ENCODE measurements at places on chromosomes 1 and 21. TPM values are rescaled to one million over a fixed set of nuclear protein-coding genes. Genes with fewer than 3 reads are reported as not detected.

Gene TAS1R1
- total RNA-seq, result not detected

Gene LCE1C
- not detected for total RNA-seq

Gene ITLN1
- total RNA-seq, result 7,953 TPM

Gene PCP4
- 4.0 TPM for total RNA-seq

Gene RIIAD1
- total RNA-seq, result not detected

Gene IGFN1
- not detected for total RNA-seq

Gene REN
- 2.8 TPM for total RNA-seq

Gene UQCRH
- total RNA-seq, result 609 TPM

Gene AADACL3
- not detected for total RNA-seq

DNA sequence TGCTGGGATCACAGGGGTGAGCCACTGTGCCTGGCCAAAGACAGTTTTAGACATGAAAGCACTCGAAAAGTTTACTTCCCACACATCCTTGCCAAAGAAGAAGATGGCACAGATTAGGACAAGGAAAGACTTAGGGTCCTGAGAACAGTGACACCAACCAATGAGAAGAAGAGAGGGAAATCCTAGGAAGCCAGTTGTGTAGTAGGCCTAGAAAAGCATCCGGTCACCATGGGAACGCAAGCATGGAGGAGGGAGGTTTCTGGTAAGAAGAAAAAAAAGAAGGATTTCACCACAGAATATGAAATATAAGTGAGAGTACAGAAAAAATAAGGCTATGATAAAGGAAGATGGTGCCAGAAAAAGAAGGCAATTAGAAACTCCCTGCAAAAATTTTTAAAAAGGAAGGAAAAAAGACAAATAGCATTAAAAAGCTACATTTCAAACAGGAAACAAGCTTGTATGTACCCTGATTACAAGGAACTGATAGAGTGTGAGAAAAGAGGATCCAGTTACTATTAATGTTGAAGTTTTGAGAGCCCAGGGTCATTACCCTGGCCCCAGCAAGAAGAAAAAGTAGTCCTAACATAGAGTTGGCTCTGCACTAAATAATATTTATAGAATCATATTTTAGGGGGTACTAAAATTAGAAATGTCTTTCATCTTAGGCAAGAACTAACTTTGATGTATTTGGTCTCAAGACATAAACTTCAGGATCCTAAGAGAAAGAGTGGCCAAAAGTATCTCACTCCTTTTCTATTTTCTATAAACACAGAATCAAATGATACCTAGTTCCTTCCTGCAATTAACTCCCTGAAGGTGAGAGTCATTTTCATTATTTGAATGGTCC is 16.1 kb downstream of the DIPK1A start:
- no peak for DNase-seq

- DNase-seq, result no peak
Observed at GRCh38 chr1:11650331-11650991, 3.8 kb downstream of the FBXO2 start.

DNA sequence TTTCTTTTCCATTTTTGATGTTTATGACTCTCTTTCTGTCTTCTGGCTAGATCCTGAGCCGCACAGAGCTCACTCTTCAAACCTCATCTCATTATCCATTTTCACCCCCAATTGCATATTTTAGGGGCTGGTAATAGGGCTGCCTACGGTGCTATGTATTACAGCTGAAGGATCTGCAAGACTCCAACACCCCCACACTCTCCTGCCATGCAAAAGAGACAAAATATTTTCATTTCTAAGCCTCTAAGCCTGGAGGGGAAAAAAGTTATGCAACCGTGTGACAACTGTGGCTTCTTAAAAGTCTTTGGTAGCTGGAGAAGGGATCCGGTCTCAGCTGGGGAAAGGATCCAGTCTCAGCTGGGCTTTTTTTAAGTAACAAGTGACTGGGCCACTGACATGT is 311.6 kb downstream of the NPHP4 start:
- DNase-seq, result no peak

GRCh38 chr1:151970626-151971025 is 23.0 kb downstream of the S100A10 start:
- no peak for DNase-seq

- no peak for DNase-seq
Observed at GRCh38 chr1:248183996-248184395, 9.4 kb downstream of the OR2M2 start.

- no peak for DNase-seq
Observed at GRCh38 chr1:88698140-88698539, 14.1 kb downstream of the PKN2 start.

DNA sequence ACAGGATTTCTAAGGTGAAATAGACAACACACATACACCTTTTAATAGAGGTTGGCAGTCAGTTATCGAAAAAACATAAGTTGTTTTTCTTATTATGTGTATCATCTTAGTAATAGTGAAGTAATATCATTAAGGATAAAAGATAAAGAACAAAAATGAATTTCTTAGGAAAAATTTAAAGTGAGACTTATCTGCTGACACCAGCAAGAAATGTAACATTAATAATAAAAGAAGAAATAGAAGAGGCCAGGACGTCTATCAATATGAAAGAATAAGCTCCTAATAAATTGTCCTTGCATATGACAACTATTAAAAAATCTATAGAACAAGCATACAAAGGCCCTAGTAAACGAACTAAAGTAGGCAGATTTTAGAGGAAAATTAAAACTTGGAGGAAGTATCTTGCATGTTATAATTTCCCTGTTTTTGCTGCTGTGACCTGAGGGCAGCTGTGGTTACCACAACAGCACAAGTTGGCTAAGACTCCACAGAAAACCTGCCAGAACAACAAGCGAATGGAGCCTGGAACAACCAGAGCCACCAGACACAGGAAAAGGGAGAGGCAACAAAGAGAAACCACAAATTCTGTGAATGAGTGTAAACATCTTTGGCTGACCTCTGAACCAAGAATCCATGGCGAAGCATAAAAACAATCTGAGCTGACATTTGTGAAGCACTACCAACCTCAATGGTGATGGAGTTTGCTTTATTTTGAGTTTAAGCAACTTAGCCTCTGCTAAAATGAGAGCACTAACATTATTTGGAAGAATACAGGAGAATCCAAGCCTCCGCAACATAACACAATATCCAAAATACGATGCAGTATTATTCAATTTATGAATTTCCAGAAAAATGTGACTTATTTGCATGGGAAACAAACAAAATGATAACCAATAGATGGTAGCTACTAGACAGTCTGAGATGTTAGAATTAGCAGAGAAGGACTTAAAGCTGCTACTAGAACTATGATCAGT is 207.5 kb downstream of the KCNT2 start:
- no peak for DNase-seq

DNA sequence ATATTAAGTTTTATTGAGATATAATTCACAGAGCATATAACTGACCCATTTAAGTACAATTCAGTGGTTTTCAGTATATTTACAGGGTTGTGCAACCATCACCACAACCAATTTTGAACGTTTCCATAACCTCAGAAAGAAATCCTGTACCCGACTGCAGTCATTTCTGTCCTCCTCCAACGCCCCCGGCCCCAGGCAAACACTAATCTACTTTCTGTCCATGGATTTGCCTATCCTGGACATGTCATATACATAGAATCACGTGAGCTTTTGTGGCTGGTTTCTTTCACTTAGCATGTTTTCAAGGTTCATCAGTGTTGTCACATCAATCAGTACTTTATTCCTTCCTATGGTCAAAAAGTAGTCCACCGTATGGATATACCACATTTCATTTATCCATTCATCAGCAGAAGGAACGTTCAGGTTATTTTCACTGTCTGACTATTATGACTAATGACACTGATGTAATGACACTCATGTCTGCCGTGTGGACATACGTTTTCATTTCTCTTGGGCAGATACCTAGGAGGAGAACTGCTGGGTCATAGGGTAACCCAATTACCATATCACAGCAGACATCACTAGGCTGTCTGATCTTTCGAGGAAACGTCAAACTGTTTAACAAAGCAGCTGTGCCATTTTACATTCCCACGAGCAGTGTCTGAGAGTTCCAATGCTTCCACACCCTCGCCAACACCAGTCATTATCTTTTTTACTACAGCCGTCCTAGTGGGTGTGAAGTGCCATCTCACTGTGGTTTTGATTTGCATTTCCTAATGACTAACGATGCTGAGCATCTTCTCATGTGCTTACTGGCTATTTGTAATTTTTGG is 30.8 kb downstream of the MRPL37 start:
- no peak for DNase-seq

DNA sequence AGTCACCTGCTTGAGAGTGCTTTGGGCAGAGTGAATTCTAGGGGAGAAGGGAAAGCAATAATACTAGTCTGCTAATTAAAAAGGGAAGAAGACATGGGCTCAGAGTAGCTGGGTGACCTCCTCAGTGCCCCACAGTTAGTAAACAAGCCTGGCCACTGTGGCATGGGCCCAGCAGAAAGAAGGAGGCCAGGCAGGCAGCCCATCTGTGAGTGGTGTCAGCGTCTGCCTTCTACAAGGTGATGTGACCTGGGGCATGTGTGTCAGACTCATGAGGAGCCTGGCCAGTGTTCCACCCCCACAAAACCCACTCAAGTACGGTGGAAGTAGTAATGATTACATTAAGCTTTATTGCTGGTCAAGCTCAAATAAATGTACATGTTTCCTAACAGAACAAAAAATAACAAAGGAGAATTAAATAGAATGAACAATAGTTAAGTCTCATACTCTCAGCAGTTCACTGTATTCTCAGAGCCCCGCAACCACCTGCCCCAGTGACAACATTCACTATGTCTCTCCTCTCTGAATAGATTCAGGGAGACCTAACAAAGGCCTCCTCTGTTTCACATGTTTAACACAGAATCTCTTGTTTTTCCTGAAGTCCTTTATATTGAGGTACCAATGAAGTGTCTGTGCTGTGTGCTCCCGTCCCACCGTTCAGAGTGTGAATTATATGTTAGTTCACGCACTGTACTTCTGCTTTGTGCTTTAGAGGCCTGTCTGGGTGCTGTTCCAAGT is 32.5 kb downstream of the SLC22A15 start:
- DNase-seq, result no peak

DNA sequence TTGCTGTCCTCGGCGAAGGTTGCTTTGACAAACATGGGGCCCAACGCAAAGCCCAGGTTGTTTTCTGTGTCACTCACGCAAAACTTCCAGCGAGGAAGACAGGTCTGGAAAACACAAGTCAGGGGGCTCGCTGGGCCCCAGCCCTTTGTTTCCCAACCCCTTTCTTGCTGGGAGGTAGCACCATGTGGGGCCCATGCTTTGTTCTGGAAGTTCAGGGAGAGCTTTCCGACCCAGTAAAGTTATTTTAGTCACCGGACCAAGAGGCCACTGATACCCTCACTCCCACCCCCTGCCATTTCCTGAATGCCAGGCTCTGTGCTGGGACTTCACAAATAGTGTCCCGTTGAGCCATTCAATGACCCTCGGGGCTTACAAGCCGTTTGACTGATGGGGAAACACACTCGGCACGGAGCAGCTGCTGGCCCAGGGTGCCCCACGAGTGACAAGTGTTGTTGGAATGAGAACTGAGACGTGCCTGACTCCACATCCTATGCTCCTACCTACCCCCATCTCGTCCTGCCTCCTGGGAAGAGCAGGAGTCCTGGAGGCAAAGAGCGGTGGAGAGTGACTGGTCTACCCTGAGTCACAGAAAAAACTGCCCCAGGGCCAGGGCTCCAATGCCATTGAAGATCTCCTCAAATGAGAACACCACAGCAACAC is 52.0 kb downstream of the ECE1 start:
- no peak for DNase-seq

GRCh38 chr1:117017648-117018047 is 16.1 kb downstream of the CD101 start:
- no peak for DNase-seq

- no peak for DNase-seq
Observed at GRCh38 chr1:60265560-60266535, 192.3 kb upstream of the C1orf87 start.

GRCh38 chr1:226506921-226507320 is 41.6 kb upstream of the STUM start:
- DNase-seq, result no peak

DNA sequence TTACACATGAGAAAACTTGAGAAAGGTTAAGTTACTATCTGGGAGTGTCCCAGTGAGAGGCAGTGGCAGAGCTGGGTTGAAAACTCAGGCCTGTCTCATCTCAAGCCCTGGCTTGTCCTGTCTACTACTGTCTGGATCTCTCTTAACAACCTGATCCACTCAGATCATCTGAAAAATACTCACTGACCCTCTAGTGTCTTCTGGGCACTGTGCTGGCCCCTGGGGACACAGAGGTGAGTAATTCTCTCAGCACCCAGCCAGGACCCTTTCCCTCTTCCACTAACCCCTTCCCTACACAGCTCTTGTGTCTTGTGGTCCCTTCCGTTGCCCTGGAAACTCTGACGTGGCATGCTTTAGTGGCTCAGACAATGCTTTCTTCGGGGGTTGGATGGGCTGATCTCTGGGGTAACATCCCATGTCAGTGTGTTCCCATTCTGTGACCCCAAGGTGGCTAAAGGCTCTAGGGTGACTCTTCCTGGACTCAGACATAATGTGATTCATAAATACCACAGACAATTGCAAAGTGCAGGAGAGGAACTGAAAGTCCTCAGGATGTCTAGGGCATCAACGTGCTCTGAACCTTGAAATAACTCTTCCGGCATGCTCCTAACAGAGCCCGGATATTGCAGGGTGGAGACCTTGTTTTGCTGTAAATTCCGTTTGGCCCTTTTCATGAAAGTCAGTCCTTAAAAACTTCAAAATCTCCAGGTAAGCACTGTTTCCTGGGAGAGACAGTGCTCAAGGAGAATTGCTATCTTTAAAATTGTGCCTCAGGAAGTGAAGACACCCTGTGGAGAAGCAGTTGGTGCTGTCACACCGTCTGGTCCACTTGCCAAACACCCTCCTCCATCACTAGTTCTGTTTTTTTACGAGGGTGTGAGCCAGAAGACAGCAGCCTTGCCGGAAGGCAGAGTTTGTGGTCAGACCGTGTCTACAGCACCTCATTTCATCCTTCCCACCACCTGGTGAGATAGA is 4.0 kb downstream of the SHISAL2A start:
- no peak for DNase-seq

GRCh38 chr1:200184196-200184595 is 156.7 kb downstream of the NR5A2 start:
- DNase-seq, result peak; percentile 62

GRCh38 chr1:165748550-165748949 is 20.1 kb downstream of the TMCO1 start:
- no peak for DNase-seq

GRCh38 chr1:207018707-207019106 is 13.8 kb downstream of the C1orf116 start:
- DNase-seq, result no peak

DNA sequence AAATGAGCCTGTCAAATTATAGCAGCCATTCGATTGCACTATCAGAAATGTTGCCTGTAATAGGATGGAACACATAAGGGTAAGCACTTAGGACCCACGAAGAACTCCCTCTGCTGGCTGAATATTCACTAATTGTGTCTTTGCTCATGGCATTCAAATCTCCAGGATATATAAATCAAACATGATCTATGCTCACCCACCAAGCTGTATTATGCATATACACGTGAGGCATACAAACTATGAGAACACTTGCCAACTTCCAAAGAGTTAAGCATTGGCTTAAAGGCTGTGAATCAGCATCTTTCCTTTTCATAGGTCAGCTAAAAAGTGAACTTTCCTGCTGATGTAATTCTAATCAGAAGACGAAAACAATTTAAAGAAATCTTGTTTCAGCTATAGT is 34.5 kb downstream of the TMPRSS15 start:
- no peak for DNase-seq

GRCh38 chr1:155669233-155670162 is 19.1 kb downstream of the YY1AP1 start:
- DNase-seq, result no peak

GRCh38 chr1:155250246-155250632 is 5.0 kb downstream of the ENTREP3 start:
- no peak for DNase-seq
